ENCODE measurements at places on chromosomes 2 and 18.

DNA sequence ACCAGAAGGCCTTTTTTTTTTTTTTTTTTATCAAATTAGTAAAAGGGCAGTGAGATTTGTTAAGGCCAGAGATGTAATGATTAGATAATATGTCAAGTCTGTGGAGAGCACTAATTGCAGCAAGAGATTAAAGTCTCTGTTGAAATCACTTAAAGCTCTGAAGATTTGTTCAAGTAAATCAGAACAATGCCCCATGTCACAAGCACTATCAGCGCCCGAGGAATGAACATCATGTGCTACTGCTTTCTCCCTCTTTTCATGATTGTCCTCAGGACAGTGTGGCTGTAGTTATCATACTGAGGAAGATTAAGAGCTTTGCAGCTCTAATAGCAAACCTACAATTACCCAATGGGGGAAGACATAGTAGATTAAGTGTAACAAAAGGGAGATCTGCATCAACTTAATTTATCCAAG, 71.1 kb downstream of the TDRD15 start:
- no peak for DNase-seq

GRCh38 chr18:50460716-50461115, 85.9 kb downstream of the SKA1 start:
- peak; percentile 56 for DNase-seq

DNA sequence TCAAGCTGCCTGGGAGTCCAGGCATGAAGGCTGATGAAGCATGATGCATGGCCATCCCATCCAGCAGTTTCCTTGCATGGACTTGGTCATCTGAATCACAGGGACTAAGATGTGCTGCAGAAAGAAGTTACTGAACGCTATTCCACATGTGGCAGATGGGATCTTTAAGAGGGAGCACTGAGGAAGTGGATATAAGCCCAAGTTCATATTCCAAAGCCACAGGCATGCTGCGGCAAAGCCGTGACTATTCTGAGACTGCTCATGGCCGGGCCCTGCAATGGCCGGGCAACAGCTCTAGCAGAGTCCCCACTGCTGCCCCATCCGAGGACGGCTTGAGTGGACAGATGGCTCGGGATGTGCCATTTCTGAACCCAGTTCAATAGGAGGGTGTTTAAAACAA, 61.5 kb downstream of the STPG4 start:
- DNase-seq, result no peak

DNA sequence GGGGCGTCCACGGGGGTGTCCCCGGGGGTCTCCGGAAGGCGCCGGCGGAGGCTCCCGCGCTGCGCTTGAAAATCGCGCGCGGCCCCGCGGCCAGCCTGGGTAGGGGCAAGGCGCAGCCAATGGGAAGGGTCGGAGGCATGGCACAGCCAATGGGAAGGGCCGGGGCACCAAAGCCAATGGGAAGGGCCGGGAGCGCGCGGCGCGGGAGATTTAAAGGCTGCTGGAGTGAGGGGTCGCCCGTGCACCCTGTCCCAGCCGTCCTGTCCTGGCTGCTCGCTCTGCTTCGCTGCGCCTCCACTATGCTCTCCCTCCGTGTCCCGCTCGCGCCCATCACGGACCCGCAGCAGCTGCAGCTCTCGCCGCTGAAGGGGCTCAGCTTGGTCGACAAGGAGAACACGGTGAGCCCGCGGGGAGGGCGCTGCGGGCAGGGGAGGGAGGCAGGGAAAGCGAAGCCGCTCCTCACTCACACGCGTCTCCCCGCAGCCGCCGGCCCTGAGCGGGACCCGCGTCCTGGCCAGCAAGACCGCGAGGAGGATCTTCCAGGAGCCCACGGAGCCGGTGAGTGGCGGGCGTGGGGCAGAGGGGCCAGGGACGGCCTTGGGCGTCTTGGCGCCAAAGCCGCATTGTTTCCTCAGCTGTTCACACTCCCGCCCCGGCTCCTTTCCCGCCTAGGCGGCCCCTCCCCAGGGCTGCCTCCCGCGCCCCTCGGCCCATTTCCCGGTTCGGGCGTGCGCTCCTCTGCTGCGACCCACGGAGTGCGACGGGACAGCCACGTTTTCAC, at the start of gene RRM2:
RRM2 (plus strand) TSS at position 240 of the 781 bp plus-strand sequence; CDS start at position 300, 60 bp downstream.
- DNase-seq, result peak; percentile 67

- DNase-seq, result no peak
These were observed 2.0 kb upstream of the GAD1 start for GRCh38 chr2:170814533-170815230.

DNA sequence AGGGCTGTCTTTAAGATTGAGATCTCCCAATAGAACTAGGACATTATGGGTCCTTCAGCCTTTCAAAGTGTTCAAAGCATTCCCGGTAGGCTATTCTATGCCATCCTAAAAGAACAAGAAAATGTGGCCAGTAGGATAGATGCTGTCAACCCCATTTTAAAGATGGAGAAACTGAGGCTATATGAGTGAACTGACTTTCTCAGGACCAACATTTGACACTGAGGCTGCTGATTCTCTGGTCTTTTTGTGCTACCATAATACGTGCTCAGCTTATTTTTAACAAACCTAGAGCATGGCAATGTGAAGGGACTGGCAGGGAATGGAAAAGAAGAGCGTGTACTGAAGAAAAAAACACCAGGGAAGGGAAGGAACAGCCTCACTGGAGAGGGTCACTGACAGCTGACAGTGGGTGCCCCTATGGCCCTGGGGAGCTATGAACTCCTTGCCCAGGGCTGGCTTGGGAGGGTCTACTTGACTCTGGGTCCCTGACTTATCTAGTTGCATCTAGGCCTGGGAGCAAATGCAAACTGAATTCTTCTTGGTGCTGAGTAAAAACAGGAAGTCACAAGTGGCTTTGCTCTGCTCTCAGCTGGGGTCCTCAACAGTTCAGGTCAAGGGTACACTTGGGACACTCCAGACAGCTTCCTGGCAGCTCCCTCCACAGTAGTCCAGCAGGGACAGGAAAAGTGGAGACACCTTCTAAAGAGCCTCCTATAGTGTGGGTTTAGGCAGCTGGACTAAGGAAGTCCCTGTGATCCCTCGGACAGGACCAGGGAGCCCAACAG, 2.3 kb downstream of the CYRIA start:
- DNase-seq, result no peak

GRCh38 chr2:57834666-57835065, 211.9 kb upstream of the VRK2 start:
- no peak for DNase-seq

DNA sequence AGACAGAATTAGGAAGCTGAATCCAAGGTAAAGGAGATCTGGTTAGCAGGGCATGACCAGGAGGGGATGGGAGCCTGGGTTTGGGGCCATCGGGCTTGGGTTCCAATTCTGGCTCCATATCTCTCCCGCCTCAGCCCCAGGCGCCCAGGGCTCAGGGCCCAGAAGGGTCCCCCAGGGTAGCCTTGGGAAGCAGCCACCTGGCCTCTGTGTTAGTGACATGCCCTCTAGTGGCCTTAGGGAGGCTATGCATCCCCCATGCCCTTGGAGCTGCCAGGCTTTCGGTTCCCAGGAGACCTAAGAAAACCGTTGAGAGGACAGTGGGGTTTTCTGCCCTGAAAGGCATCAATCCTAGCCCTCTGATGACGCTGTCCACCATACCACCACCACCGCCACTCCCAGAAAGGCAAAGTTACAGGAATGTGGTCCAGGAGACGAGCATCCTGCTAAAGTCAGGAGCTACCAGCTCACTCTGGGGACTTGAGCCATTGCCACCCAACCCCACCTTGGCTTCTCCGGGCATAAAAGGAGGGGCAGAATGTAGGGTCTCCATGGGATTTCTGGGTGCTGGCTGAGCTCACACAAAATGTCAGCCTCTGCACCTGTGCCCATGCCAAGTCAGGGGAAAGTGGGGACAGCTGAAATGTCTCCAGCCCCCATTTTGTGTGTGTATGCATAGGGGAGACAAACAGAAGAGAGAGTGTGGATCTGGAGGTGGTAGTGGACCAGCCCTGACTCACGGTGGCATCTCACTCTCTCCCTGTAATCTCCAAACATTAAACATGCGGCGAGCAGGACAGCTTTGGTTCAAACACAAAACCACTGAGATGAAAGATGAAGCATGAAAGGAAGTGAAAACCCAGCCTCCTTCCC, 56.5 kb downstream of the EMX1 start:
- DNase-seq, result no peak

DNA sequence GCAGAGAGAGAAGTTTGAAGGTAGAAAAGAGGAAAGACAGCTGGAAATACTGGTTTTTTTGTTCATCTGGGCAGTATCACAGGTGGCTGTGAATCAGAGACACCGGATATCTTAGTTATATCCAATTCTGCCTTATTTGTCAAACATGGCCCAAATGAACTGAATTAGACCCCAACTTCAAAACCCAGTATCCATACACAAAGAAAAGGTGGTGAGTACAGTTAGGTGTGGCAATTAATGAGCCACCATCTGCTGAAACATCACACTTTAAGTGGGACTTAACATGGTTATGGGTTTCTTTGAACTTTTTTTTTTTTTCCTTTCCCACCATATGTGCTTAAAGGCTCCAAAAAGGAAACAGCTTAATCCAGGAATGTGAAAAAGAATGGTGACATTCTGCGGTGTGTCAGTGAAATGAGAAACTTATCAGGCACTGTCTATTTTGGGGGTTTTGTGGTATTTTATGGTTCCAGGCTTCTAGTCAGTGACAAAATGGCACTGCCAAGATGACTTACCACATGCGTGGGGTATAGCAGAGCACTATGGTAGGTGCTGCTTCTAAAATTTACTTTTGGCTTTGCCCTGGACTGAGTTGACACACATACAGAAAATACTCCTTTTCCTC, 5.0 kb upstream of the TMEM178A start:
- no peak for DNase-seq

GRCh38 chr2:195343540-195343939, 313.5 kb upstream of the SLC39A10 start:
- no peak for DNase-seq

DNA sequence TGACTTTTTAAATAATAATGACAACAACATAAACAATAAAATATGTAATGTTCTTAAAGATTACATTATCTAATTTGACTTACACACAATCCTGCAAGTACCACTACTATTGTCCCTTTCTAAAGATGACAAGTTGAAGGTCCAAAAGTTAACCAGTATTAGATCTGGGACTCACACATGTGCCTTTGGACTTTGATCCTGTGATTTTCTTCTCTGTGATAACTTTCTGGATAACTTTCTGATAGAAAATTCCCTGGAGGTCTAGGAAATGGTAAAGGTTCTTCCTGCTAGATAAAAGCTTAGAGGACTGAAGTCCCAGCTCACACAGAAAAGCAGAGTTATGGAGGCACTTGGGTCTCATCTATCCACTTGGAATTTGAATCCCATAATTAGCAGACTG, 311.9 kb upstream of the KLHL29 start:
- no peak for DNase-seq
